Renal pelvis (tissue), 12 donors: ENCODE measurements at places on chromosomes 3 and 15. TPM values are rescaled to one million over a fixed set of nuclear protein-coding genes. Genes with fewer than 3 reads are reported as not detected.

DNA sequence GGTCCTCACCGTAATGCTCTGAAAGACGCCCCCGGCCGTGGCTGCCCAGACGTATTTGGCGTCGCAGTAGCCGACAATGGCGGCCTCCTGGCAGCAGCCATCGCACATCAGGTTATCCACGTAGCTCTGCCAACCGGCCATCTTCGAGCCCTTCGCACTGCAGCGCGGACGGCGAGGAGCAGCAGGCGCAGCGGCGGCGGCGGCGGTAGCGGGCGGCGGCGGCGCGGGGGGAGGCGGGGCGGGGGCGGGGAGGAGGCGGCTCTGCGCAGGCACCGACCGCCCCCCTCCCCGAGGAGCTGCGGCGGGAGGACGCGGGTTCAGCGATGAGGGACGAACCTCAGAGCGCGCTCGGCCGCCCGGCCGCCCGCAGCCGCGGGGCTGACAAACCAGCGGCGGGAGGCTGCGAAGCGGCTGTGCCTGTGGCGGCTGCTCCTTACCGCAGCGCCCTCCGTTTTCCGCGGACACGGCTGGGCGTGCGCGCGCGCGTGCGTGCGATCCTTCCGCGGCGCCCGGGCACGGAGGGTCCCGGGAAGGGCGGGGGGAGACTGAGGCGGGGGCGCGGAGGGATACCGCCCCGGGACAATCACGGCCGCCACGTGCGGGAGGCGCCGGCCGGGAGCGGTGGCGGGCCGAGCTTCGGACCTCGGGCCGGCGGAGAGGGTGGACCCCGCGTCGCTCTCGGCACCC is at the start of gene PFN2:
Gene PFN2, minus strand, starts transcription at position 180 of the 687 bp plus-strand sequence. Its CDS starts 39 bp downstream, at position 141.
- DNase-seq, result peak; percentile 90

The UBE2E1 gene
- 142 TPM for polyA plus RNA-seq

GRCh38 chr3:152380043-152380442 is 111.3 kb downstream of the MBNL1 start:
- no peak for DNase-seq

DNA sequence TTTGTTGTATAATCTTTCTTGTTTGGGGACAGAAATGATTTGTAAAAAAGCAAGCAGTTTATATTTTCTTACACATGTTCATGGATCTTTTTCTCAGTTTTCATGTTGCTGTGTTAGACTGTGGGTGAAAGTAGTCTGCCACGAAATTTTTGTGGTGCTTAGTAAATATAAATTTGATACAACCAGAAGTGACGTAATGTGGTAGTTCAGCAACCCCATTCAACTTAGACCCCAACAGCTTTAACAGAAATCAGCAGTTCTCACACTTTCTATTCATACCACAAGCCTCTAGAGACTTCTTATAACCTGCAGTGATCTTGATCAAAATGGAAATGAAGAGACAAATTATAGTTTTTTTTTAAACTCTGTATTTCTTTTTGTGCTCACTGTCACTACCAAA is 120.2 kb upstream of the IGSF10 start:
- no peak for DNase-seq

DNA sequence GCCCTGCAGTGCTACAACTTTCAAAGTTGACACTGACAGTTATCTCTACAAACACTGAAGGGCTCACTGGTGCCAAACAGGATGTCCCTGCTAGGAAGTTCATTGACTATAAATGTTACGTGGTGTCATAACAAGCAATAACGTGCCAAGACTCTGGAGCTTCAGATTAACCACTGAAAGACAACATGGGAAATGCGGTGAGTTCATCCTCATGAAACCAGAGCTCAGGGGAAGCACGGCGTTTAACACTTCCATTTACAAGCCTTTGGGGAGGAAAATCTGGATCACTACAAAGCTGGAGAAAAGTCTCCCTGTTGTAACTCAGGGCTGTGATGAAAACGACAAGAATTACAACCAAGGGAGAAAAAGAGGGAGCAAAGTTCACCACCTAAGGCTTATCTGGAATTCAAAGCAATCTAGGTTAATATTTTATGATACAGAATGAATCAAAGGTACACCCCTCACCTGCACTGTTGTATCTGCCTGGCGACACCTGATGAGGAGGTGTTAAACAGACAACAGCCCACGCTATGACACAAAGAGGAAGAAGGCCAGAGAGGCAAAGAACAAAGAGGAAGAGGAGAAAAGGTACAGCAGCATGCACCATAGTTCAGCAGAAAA is 27.0 kb downstream of the SHQ1 start:
- DNase-seq, result no peak

The CCRL2 gene
- 0.99 TPM for polyA plus RNA-seq

The ADPRH gene
- polyA plus RNA-seq, result 6.8 TPM

The FNDC3B gene
- 61.6 TPM for polyA plus RNA-seq

GRCh38 chr3:191355406-191355805 is 25.1 kb upstream of the UTS2B start:
- DNase-seq, result no peak

The WDR49 gene
- 3.6 TPM for polyA plus RNA-seq

- DNase-seq, result peak; percentile 34
Measured at GRCh38 chr15:48112242-48112641, 8.5 kb upstream of the SLC24A5 start.
